ENCODE measurements at places on chromosomes 7 and 10.

DNA sequence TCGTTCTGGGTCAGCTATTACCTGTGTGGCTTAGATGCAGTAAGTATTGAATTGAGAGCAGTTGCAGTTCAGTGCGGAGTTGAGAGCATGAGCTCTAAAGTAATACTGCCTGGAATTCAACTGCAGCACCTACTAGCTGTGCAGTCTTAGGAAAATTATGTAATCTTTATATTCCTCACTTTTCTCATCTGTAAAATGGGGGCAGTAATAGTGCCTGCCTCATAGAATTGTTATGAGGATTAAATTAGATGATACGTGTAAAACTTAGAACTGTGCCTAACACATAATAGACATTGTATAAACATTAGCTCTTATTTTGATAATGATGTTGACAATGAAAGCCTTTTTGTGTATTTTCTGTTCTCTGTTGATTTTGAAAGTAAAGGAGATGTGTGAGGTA, 330.0 kb downstream of the GPR158 start:
- no peak for DNase-seq
- H3K4me1 ChIP-seq = no peaks in the 10 kb centered on the region
- H3K27ac ChIP-seq = no peak overlapping the region
- no peak overlapping the region for H3K4me3 ChIP-seq

GRCh38 chr10:5894403-5894802, 4.4 kb downstream of the FBH1 start:
- H3K27ac ChIP-seq = no peak overlapping the region
- peaks cover 17% of the 10 kb centered on the region for H3K36me3 ChIP-seq
- no peaks in the 10 kb centered on the region for H3K27me3 ChIP-seq
- DNase-seq = no peak
- no peak overlapping the region for H3K4me3 ChIP-seq

GRCh38 chr10:28986117-28986792, 302.6 kb upstream of the LYZL1 start:
- no peaks in the 10 kb centered on the region for H3K27me3 ChIP-seq
- DNase-seq = no peak
- H3K4me1 ChIP-seq = peaks cover 4% of the 10 kb centered on the region
- no peak overlapping the region for H3K4me3 ChIP-seq
- H3K36me3 ChIP-seq = no peaks in the 10 kb centered on the region

GRCh38 chr10:32189400-32190084, 133.3 kb upstream of the KIF5B start:
- H3K4me1 ChIP-seq = no peaks in the 10 kb centered on the region
- DNase-seq = no peak
- H3K4me3 ChIP-seq = no peak overlapping the region
- H3K27me3 ChIP-seq = no peaks in the 10 kb centered on the region
- no peak overlapping the region for H3K27ac ChIP-seq
- no peaks in the 10 kb centered on the region for H3K36me3 ChIP-seq

DNA sequence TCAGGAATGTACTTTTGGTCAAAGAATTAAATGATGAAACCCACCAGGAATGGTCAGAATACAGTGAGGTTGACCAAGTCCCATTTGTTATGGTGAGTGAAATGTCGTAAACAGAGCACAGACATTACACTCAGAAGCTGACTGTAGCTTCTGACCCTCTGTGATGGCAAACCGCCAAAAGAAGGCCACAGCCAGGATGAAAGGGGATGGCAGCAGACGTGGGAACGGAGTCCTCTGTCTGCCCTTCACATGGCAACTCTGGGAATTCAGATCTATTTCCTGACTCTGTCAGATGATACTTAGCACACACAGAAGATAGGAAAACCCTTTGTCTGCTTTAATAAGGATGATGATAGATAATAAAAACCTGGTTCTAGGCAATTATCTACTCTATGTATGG, 757.1 kb downstream of the SORCS3 start:
- H3K4me1 ChIP-seq = no peaks in the 10 kb centered on the region
- DNase-seq = no peak
- H3K27me3 ChIP-seq = no peaks in the 10 kb centered on the region
- no peak overlapping the region for H3K4me3 ChIP-seq

DNA sequence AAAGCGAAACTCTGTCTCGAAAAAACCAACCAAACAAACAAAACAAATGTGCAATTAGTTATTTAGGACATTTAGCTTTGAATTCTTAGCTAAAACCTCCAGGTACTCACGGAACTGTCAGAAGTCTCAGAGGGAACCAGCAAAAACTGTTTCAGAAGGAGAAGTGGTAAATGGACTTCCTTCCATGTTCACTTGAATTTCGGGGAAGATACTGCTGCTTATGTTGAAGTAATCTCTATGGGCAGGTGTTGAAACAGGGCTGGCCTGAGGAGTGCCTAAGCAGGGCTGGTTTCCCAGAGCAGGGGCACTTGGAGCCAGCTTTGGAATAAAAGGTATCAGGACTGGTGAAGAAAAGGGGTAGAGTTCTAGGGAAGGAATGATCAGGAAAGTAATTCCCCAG, 2.4 kb upstream of the EXOC6 start:
- H3K36me3 ChIP-seq = no peaks in the 10 kb centered on the region
- no peaks in the 10 kb centered on the region for H3K27me3 ChIP-seq
- DNase-seq = no peak
- H3K4me1 ChIP-seq = peaks cover 14% of the 10 kb centered on the region

DNA sequence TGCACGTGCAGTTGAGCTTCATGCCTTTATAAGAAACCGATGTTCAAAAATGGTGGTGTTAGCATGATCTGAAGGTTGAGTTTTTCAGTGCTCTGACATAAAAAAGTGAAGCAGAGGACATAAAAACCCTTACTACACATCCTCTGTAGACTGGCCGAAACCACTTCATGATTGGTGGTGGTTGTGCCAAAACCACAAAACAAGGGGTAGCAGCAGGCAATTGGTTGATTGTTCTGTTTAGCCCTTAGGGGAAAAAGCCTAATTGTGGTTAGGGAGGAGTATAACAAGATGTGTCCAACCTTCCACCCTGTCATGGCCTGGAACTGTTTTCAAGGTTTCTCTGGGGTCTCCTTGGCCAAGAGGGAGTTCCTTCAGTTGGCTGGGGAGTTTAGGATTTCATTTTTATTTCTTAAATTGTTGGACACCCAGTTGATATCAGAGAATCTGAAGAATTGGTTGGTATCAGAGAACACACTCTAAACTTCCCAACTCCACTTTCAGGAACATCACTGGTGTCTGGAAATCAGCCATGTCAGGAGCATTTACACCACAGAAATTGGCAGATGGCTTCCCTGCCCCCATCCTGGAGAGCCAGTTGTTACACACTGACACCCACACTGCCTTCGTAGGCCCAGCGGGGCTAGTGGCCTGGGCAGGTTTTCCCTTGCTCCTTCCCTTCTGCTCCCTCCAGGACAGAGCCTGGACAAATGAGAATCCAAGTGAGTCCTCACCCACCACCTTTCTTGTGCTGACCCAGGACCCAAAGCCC, 18.8 kb downstream of the MRPS24 start:
- H3K27me3 ChIP-seq = no peaks in the 10 kb centered on the region
- H3K4me1 ChIP-seq = peaks cover 15% of the 10 kb centered on the region
- DNase-seq = no peak

GRCh38 chr10:94066411-94066810, 72.7 kb downstream of the PLCE1 start:
- H3K36me3 ChIP-seq = no peaks in the 10 kb centered on the region
- DNase-seq = no peak
- H3K27me3 ChIP-seq = no peaks in the 10 kb centered on the region
- H3K27ac ChIP-seq = no peak overlapping the region
- H3K4me1 ChIP-seq = no peaks in the 10 kb centered on the region

GRCh38 chr10:85624511-85624910, 742.1 kb downstream of the GRID1 start:
- no peak overlapping the region for H3K27ac ChIP-seq
- no peaks in the 10 kb centered on the region for H3K27me3 ChIP-seq
- no peaks in the 10 kb centered on the region for H3K36me3 ChIP-seq
- no peaks in the 10 kb centered on the region for H3K4me1 ChIP-seq
- DNase-seq = no peak

- no peak overlapping the region for H3K4me3 ChIP-seq
- no peaks in the 10 kb centered on the region for H3K27me3 ChIP-seq
- H3K36me3 ChIP-seq = peaks cover 10% of the 10 kb centered on the region
- no peak overlapping the region for H3K27ac ChIP-seq
- no peak for DNase-seq
These were observed 98.1 kb downstream of the LRRC4 start for GRCh38 chr7:127933146-127933545.

GRCh38 chr7:132739271-132739955, 163.1 kb upstream of the PLXNA4 start:
- no peaks in the 10 kb centered on the region for H3K27me3 ChIP-seq
- no peaks in the 10 kb centered on the region for H3K4me1 ChIP-seq
- H3K36me3 ChIP-seq = no peaks in the 10 kb centered on the region
- no peak for DNase-seq

- no peak overlapping the region for H3K27ac ChIP-seq
- peaks cover 14% of the 10 kb centered on the region for H3K4me1 ChIP-seq
- no peaks in the 10 kb centered on the region for H3K36me3 ChIP-seq
- H3K4me3 ChIP-seq = no peak overlapping the region
- H3K27me3 ChIP-seq = no peaks in the 10 kb centered on the region
These were observed 73.5 kb downstream of the TBXAS1 start for GRCh38 chr7:139902436-139903102.

DNA sequence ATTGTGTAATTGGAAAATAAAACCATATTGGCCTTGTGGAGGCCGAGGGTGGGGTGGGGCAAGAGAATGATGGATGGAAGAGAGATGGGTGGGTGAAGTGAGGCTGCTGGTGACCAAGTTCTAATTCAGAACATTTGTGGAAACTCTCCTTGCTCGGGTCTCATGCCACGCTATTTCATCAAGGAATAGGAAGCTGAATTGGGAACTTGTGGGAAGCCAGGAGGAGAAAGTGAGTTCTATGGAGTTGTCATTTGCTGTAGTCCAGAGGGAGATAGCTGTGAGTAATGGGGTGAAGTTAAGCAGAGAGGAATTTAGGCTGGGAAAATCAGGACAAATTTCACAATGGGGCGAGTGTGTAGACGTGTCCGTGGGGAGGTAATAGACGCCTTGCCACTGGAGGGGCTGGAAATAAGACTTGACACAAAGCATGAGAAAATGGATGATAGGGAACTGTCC, 339.2 kb downstream of the LRMDA start:
- no peak overlapping the region for H3K27ac ChIP-seq
- no peak overlapping the region for H3K4me3 ChIP-seq
- no peak for DNase-seq
- no peaks in the 10 kb centered on the region for H3K36me3 ChIP-seq
- H3K27me3 ChIP-seq = no peaks in the 10 kb centered on the region

- H3K27me3 ChIP-seq = no peaks in the 10 kb centered on the region
- peaks cover 54% of the 10 kb centered on the region for H3K36me3 ChIP-seq
- H3K4me3 ChIP-seq = no peak overlapping the region
- H3K27ac ChIP-seq = no peak overlapping the region
These were observed 18.9 kb downstream of the UPP1 start for GRCh38 chr7:48107926-48108472.

DNA sequence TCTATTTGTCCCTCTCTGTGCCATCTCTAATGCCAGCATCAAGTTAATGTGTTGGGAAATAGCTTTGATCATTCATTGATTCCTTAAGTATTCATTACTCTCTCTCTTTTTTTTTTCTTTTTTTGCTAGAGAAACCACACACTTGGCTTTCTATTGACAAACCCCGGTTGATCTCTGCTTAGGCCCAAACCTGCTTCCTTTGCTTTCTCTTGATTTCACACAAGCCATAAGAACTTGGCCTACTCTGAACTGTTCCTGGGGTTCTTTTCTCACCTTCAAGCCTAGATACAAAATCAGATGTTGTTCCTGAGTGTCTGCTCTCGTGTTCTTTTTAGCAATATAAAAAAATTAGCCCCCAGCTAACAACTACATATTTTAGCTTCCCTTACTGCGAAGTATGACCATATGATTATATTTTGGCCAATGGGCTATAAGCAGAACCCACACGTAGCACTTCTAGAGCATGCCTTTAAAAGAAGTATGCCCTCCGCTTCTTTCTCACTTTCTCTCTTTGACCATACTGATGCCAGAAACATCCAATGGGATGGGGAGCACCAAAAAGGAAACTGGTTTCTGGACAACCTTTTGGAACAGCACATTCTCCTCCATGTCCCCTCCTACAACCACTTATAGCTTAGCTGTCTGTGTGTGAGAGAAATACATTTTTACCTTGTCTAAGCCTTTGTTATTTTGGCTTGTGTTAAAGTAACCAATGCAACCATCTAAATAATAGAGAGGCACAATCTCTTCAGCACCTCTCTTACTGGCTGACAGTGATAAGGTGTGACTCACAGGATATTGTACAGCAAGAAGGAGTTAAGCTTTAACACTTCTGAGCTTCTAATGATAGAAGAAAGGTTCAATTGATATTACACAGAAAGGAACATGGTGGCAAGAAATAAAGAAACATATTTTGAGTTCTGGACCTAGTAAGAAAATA, 96.6 kb upstream of the LRRN3 start:
- no peak for DNase-seq
- no peaks in the 10 kb centered on the region for H3K36me3 ChIP-seq
- H3K4me3 ChIP-seq = no peak overlapping the region
- no peaks in the 10 kb centered on the region for H3K27me3 ChIP-seq
